Cortex of kidney (tissue), 1 donor: ENCODE measurements at places on chromosomes 5 and 9.

- no peak for DNase-seq
Observed at GRCh38 chr5:32434221-32434620, 10.3 kb downstream of the ZFR start.

GRCh38 chr5:67375606-67376005, 179.0 kb upstream of the CD180 start:
- no peak for DNase-seq

DNA sequence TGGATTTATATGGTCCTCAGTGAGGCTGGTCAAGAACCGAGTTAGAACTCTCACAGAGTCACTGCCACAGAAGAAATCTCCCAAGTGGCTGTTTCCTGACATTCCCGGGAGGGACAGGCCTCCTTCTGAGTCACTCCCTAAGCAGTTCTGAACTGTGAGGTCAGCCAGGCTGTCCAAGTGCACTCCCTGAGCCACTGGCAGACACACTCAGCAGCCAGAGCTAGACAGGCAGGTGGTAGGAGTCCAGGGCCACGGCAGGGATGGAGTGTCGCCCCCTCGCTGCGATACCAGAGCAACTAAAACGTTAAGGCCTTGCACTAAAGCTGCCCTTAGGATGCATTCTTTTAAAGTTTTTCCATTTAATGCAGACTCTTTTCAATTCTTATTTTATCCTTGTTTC, 3.4 kb downstream of the IL4 start:
- no peak for DNase-seq

- no peak for DNase-seq
Observed at GRCh38 chr5:150540615-150541396, 32.9 kb downstream of the NDST1 start.
